Left ventricle myocardium superior (tissue), 1 donor: ENCODE measurements at places on chromosomes 2 and 18. TPM values are rescaled to one million over a fixed set of nuclear protein-coding genes. Genes with fewer than 3 reads are reported as not detected.

The PPP1R1C gene
- total RNA-seq = 25.2 TPM

The E2F6 gene
- 12.6 TPM for total RNA-seq

The NGEF gene
- not detected for total RNA-seq

- no peak for DNase-seq
Measured at GRCh38 chr18:54961016-54961423, 1.8 kb upstream of the CCDC68 start.

- no peak for DNase-seq
Measured at GRCh38 chr2:112335600-112335999, 60.2 kb downstream of the ZC3H6 start.

GRCh38 chr18:45611943-45612342 lies 3.3 kb upstream of the SLC14A2 start:
- DNase-seq = no peak

- no peak for DNase-seq
Measured at GRCh38 chr2:214484239-214484638, 73.4 kb downstream of the VWC2L start.

DNA sequence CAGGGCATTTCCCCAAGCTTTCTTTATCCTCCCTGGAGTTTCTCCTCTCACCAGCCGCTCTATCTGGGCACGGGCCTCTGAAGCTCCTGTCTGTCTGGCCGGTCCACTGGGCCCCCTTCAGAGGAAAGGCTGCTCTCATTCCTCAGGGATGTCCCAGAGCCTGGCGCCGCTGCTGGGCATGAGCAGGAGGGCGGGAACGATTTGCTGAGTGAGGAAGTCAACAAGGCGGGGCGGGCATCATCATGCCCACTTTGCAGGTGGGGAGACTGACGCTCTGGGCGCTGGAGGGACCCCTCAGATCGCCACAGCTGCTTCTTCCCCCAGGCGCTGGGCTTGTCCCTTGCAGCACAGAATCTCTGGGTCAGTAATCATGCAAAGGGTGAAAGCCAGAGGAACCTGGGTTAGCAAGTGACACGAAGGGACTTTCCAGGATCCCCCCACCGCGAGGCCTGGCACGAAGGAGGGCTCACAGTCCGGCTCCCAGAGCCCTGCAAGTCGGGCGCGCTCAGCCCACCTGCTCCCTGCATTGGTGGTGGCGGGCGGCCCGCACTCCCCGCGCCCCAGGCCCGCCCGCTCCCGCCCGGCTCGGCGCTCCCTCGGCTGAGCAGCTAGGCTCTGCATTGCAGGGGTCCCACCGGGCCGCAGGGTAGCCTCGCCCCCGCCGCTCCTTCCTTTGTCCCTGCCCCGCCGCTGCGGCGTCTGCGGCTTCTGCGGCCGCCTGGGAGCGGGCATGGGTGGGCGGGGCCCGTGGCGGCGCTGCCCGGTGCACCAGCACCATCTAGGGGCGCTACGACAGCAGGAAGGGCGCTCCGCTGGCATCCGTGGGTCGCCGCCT lies 157.8 kb downstream of the CYRIA start:
- DNase-seq = peak; percentile 67

DNA sequence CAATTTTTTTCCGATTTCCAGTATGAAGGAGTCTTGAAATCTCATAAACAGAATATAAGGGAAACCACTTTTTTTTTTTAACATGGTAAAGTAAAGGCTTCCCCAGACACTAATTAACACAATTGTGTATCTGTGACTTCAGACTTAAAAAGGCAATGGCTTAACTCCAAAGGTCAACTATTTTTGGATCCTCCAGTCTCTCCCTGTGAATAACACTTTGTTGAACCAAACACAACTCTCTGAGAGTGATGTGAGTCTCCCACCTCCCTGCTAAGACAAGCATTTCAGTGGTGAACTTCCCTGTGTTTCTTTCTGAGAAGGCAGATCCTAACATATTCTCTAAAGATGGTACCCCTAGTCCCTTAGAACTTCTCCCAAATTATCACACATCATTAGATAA lies 219.6 kb upstream of the RBBP8 start:
- no peak for DNase-seq

DNA sequence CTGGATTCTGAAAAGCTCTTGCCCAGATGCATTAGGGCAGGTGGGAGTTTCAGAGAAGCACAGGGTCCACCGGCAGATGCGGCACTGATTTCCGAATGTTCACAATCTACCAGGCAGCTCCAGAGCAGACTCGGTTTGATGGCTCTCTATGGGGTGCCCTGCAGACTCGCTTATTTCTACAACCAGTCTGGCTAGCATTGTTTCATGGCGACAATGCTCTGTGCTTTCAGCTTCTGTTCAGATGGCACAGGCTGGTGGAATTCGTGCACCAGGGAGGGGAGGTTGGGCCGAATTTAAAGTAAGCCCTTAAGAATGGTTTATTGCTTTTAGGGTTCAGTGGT lies 9.9 kb downstream of the MYT1L start:
- DNase-seq = no peak

DNA sequence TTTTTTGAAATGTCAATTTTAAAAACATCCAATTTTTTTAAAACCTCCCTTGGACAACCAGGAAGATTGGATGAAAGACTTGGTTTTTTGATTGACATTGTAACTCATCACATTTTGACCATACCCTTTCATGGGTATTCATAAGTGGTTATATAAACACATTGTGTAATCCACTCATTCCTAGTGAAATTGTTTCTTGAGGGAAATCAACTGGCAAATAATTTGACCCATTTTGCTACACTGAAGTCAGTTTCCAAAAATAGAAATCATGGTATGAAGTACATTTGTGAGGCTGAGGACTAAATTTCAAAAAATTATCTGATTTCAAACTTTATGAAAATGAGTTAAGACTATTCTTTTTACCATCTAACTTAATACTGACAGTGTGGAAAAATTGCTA lies 31.5 kb downstream of the FBXO48 start:
- no peak for DNase-seq
